ENCODE measurements at places on chromosomes 5 and 9.
A peak's percentile ranks its signal among the peaks of the same experiment; 100 is the strongest.

GRCh38 chr5:180175015-180175431 lies 34.0 kb downstream of the RASGEF1C start:
- DNase-seq = no peak

- no peak for DNase-seq
These were observed 28.0 kb upstream of the DMRT3 start for GRCh38 chr9:948497-948896.

- DNase-seq = peak; percentile 97
These were observed 57.1 kb downstream of the SLC22A5 start for GRCh38 chr5:132426525-132427138.

- DNase-seq = no peak
These were observed 61.7 kb downstream of the SH3TC2 start for GRCh38 chr5:149001162-149001561.

- peak; percentile 61 for DNase-seq
These were observed 11.4 kb upstream of the HAUS6 start for GRCh38 chr9:19113964-19114679.

DNA sequence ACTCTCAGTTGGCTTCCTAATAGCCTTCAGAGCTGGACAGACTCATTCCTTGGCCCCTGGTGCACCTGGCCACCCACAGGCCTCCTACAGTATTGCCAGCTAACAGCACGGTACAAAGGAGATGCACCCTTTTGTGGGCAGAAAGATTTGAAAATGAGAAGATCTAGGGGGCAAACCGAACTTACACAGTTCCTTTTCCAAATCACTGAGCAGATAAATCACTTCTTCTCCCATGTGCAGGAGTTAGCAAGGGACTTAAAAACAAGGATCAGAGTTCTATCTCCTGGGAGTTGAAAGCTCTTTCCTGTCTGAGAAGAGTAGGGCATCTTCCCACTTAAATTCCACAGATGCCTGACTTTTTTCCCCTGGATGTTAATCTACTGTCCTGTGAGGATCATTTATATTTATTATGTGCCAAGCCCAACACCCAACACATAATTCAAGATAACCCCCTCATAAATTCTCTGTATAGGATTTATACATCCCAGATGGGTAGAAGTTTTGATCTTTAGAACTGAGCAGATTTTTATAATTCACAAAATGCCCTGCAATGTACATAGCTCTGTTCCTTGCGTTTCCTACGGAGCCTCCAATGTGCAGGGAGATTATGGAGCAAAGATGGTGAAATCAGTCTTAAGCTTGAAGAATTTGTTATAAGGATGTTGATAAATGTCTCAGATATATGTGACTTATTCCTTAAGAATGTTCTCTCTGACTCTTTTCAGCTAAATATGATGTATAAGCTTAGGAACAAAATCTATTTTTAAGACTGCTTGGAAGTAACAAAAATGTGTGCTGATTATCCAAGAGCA lies 207.2 kb upstream of the DAPK1 start:
- peak; percentile 94 for DNase-seq

DNA sequence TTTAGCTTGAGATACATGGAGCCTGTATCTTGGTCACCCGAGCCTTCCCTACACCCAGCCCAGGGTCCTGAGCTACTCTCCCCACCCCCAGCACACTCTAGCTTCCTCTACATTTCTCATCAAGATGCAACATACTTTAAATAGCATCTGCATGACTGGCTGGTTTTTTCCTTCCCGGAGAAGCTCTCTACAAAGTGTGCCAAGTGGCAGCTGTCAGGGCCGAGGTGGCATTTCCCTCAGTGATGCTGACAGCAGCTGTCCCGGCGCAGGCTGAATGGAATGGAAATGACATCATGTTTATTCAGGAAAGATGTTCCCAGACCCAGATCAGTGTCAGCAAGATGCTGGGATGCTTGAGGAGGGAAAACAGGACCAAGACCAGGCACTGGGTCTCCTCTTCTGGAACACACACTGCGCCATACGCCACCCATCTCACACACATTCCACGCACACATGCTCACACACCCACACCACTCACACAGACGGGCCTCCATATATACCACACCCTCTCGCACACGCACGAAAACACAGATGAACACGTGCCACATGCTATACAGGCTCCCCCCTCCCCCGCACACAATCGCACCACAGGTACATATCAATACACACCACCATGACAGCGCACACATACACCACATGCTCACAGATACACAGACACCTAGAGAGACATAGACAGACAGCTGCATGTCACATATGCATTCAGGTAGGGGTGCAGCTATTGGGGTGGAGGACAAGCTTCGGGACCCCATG lies 67.8 kb downstream of the LHX2 start:
- DNase-seq = peak; percentile 73

DNA sequence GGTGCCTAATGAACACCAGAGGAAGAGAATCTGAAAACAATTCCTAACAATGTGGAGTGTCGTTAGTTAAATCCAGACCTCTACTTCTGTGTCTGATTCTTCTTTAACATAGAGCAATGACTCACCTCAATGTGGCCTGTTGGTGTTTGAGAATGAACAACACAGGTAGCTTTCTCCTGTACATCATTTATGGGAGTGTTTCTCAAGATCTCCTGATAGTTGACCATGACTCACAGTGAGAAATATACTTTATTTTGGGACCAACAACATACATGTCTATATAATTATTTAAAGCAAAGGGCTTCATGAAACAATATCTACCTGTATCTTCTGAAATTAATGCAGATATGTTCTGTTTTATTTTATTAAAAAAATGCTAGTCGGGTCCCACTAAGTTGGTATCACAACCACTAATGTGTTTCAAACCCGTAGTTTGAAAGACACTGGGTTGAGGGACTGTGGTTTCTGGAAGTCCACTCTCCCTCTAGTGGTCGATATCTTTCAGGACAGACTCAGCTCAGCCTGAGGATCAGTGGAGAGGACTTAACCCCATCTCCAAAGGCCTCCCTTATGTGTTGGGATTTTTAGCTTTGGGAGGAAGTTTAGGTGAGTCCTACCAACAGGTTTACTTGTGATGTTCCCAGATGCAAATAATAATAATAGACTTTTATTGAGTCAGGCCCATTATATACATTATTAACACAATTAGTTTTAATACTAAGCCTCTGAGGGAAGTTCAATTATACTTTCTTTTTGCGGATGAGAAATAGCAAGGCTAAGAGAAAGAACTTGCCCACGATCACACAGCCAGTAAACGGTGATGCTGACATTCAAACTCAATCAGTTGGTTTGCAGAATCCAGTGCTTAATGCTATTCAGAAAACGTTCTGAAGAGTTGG lies 70.0 kb upstream of the KLF9 start:
- DNase-seq = peak; percentile 81

- no peak for DNase-seq
These were observed 71.5 kb upstream of the EQTN start for GRCh38 chr9:27368316-27368985.

DNA sequence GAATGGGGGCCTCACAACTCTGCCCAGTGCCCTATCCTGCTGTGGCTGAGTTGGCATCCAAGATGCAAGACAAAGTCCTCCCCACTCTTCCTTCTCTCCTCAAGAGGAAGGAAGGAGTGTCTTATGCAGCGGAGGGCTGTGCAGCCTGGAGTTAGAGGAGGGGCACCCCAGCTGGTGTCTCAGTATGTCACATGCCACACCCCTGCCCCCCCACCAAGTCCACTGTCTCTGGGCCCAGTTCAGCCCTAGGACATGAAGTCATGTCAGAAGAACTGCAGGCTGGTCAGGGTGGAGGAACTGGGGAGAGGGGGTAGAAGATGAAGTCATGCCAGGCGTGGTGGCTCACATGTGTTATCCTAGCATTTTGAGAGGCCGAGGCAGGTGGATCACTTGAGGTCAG lies 28.0 kb upstream of the SLC28A3 start:
- no peak for DNase-seq

DNA sequence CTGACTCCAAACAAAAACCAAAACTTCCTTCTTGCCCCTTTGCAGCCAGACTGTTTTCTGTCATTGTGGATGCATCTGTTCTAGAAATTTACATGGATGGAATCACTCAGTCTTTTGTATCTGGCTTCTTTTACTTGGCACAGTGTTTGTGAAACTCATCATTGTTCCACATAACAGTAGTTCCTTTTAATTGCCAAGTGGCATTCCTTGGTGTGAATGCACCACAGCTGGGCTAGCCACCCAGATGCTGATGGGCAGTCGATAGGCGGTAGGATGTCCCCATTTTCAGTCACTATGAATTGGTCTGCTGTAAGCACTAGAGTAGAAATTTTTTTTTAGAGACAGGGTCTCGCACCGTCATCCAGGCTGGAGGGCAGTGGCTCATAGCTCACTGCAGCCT lies 6.3 kb upstream of the CLPTM1L start:
- DNase-seq = no peak

GRCh38 chr5:25414742-25415141 lies 770.0 kb upstream of the CDH10 start:
- no peak for DNase-seq

DNA sequence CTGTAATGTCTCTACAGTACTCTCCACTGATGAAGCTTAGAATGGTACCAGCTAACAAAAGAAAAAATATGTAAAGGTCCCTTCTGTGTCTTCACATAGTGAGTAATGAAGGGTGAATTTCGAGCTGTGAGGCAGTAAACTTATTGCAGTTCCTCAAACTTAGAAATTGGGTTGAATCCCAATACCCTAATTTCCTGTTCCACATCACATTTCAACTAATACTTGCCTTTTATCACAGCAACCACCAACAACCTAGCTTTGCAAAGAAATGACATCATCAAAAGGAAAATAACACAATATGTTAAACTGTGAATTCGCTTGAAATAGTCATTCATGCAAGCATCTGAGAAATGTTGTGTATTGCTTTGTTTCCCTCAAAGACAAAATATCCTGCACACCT lies 9.4 kb upstream of the TNFAIP8 start:
- DNase-seq = no peak

- peak; percentile 72 for DNase-seq
These were observed 71.5 kb downstream of the ANKRD33B start for GRCh38 chr5:10635257-10635866.

DNA sequence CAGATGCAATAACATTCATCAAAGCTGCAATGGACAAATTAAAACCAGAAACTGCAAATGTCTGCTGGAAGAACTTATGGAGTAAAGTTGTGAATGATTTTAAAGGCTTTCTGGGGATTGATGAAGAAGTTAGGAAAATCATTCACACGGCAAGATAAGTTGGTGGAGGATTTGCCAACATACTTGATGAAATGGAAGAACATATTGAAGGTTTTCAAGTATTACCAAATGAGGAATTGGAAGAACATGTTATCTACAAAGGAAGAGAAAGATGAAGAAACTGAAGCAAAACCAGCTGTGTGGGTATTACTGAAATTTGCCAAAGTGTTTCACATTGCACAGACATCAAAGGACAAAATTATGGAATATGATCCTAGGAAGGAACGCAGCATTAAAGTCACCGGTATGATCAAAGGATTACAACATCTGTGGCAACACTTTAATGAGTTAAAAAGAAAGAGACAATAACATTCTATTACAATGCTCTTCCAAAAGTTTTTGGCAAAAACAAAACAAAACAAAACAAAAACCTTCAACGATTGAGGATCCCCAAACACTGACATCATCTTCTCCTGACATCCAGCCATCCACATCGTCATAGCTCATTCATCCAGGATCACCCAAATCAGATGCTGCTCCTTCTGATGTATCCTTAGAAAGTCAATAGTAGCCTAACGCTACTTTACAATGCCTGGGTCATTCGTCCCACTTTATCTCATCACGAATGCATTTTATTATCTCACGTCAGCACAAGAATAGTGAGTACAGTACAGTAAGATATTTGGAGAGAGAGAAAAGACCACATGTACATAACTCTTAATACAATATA lies 61.3 kb upstream of the SMC5 start:
- DNase-seq = no peak

- DNase-seq = peak; percentile 74
These were observed 12.1 kb downstream of the TMEM245 start for GRCh38 chr9:109107402-109108240.

Measured in HCEC 1CT (cell line).